ENCODE measurements at places on chromosomes 5 and 9. TPM values are rescaled to one million over a fixed set of nuclear protein-coding genes. Genes with fewer than 3 reads are reported as not detected.

GRCh38 chr9:32577316-32577715 is 4.4 kb upstream of the NDUFB6 start:
- peaks cover 5% of the 10 kb centered on the region for H3K27me3 ChIP-seq
- no peak overlapping the region for H3K27ac ChIP-seq
- peaks cover 3% of the 10 kb centered on the region for H3K4me1 ChIP-seq
- DNase-seq = no peak

GRCh38 chr5:139695178-139695573 is 47.0 kb downstream of the CXXC5 start:
- DNase-seq = no peak
- H3K27ac ChIP-seq = no peak overlapping the region
- H3K4me3 ChIP-seq = no peak overlapping the region
- peaks cover 3% of the 10 kb centered on the region for H3K27me3 ChIP-seq

- no peaks in the 10 kb centered on the region for H3K4me1 ChIP-seq
- H3K36me3 ChIP-seq = no peaks in the 10 kb centered on the region
- no peak for DNase-seq
Measured at GRCh38 chr5:35484241-35484640, 133.4 kb upstream of the SPEF2 start.

DNA sequence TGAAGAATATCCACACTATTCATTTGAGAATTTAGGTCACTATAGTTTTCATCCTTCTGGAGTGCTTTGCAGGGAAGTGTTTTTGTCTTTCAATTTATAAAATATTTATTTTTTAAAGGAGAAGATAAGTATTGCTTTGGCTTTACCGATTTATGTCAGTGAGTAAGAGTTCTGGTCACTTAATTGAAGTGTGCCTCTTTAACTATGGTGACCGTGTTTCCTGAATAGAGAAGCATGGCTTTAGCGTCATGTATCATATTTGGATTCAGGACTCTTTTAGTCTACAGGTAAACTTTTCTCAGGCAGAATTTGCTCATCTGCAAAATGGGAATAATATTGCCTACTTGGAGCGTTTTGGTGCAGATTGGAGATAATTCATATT is 902 bp downstream of the BDP1 start:
- H3K36me3 ChIP-seq = peaks cover 18% of the 10 kb centered on the region
- H3K4me1 ChIP-seq = peaks cover 7% of the 10 kb centered on the region
- peak overlapping the region; percentile 96 for H3K27ac ChIP-seq
- peaks cover 4% of the 10 kb centered on the region for H3K27me3 ChIP-seq
- DNase-seq = no peak

- no peaks in the 10 kb centered on the region for H3K36me3 ChIP-seq
- no peaks in the 10 kb centered on the region for H3K4me1 ChIP-seq
- no peaks in the 10 kb centered on the region for H3K27me3 ChIP-seq
- no peak overlapping the region for H3K27ac ChIP-seq
- no peak for DNase-seq
Measured at GRCh38 chr5:68110264-68110663, 105.3 kb upstream of the PIK3R1 start.

SLC6A7 gene
- total RNA-seq = 0.35 TPM

CD72 gene
- total RNA-seq = 1.6 TPM

DNA sequence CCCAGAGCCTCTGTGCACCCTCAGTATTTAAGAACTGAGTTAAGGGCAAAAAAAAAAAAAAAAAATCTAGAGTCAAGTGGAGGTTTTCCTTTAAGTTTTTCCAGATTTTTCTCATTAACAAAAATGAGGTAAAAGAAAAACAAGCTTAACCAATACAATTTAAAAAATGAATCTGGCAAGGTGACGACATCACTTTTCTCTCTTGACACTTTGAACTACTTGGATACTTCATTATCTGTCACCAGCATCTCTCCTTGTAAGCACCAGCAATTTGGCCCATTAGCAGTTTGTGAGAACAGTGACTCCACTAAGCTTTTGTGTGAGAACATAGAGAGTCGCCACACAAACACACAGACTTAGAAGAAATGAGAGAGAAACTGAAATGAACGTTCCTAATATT is 345.7 kb upstream of the SLC30A5 start:
- H3K27me3 ChIP-seq = peaks cover 4% of the 10 kb centered on the region
- no peaks in the 10 kb centered on the region for H3K36me3 ChIP-seq
- H3K27ac ChIP-seq = no peak overlapping the region
- DNase-seq = no peak
- no peak overlapping the region for H3K4me3 ChIP-seq

IL9 gene
- not detected for total RNA-seq

CDC20B gene
- not detected for total RNA-seq

SLC45A2 gene
- total RNA-seq = 0.09 TPM

ADAMTS12 gene
- total RNA-seq = 23.9 TPM

DNA sequence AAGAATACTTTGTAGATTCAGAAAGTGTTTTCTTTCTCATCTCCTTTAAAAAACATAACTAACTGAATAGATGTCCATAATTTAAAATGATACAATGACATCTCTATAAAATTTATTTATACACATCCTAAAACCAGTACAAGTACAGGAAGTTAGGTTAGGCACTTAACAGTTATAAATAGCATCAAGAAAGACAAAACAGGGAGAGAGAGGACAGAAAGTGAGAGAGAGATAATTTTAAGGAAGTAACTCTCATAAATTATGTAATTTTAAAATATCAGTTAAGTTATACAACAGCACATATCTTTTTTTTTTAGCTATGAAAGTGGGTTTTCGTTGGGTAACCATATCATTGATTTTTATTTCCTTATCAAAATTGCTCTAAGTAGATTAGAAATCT is 1068.6 kb downstream of the TAF11L14 start:
- H3K27me3 ChIP-seq = no peaks in the 10 kb centered on the region
- H3K27ac ChIP-seq = no peak overlapping the region
- no peak overlapping the region for H3K4me3 ChIP-seq
- H3K4me1 ChIP-seq = no peaks in the 10 kb centered on the region

DNA sequence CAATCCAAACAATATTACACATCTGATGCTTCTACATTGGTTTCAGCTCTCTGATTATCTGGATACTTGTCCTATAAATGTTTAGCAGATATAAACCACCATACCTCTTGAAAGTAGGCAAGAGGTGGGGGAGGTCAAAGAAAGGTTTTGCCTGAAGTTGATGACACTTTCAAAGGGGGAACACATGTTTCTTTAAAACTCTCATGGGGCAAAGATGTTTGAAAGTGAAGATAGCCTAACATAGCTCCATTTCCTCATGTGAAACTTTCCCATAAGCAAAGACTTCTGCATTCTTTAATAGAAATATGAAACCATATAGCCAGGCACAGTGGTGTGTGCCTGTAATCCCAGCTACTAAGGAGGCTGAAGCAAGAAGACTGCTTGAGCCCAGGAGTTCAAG is 62.1 kb downstream of the CETN3 start:
- no peak for DNase-seq
- H3K27ac ChIP-seq = no peak overlapping the region
- no peak overlapping the region for H3K4me3 ChIP-seq
- no peaks in the 10 kb centered on the region for H3K4me1 ChIP-seq
- H3K27me3 ChIP-seq = no peaks in the 10 kb centered on the region
- no peaks in the 10 kb centered on the region for H3K36me3 ChIP-seq

TEX48 gene
- not detected for total RNA-seq

FOXD4L5 gene
- total RNA-seq = 0.13 TPM

GRCh38 chr5:17077440-17078233 is 139.8 kb upstream of the BASP1 start:
- peaks cover 4% of the 10 kb centered on the region for H3K4me1 ChIP-seq
- H3K27me3 ChIP-seq = no peaks in the 10 kb centered on the region

DNA sequence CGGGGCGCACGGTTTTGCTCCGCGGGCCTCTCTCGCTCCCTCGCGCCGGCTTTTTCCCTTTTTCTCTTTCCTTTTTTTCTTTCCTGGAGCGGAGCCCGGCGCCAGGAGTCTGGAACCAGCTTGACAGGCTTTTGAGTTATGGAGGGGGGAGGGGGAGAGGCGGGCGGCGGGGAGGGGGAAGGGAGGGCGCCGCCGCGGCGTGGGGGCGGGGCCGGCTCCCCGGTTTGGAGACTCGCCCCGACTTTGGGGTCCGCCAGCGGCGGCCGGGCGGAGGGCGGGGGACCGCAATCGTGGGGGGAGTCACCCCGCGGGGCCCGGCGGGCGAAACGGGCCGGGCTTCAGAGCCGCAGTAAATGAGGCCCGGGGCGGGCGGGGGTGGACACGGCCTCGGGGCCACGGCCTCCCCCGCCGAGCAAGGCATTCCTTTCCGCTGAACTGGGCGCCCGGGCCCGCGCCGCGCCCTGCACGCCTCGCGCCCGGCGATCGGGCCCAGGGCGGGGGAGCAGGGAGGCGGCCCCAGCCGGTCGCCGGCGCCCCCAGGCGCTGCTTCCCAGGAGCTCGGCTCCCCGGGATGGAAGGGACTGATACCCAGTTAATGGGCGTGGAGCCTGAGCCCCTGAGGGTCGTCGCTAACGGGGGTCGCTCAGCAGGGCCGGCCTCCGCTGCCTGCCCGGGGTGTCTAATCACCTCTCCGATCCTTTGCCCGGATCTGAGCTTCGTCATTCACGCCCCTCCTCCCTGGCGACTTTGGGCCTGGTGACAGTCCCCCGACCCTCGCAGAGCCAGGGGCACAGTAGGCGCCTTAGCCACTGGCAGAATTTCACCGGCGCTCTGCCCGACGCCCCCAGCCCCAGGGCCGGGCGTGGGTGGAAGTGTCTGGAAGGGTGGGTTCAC is 138.1 kb downstream of the C9orf50 start:
- peak; percentile 97 for DNase-seq
- peak overlapping the region; percentile 100 for H3K27ac ChIP-seq
- H3K36me3 ChIP-seq = no peaks in the 10 kb centered on the region
- peak overlapping the region; percentile 42 for H3K4me3 ChIP-seq
- no peaks in the 10 kb centered on the region for H3K27me3 ChIP-seq

DNA sequence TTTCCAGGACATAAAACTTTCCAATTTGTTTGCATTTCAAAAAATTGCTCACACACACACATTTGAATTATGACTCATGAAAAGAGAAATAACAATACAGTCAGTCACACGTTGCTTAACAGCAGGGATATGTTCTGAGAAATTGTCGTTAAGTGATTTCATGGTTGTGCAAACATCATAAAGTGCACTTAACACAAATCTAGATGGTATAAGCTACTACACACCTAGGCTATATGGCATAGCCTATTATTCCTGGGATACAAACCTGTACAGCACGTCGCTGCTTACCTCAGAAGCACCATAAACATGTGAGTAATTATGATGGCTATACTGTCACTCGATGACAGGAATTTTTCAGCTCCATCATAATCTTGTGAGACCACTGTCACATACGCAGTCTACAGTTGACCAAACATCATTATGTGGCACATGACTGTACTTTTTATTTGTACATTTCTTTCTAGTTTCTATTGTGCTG is 378.2 kb downstream of the ACTL7B start:
- H3K27ac ChIP-seq = no peak overlapping the region
- no peaks in the 10 kb centered on the region for H3K27me3 ChIP-seq
- peaks cover 4% of the 10 kb centered on the region for H3K4me1 ChIP-seq
- H3K4me3 ChIP-seq = no peak overlapping the region
- H3K36me3 ChIP-seq = no peaks in the 10 kb centered on the region

ITK gene
- total RNA-seq = 0.13 TPM

GRCh38 chr5:171840066-171840465 is 54.4 kb downstream of the SMIM23 start:
- H3K36me3 ChIP-seq = no peaks in the 10 kb centered on the region
- H3K27me3 ChIP-seq = no peaks in the 10 kb centered on the region
- no peak overlapping the region for H3K4me3 ChIP-seq
- DNase-seq = no peak
- H3K27ac ChIP-seq = no peak overlapping the region

HSDL2 gene
- total RNA-seq = 61.4 TPM

DNA sequence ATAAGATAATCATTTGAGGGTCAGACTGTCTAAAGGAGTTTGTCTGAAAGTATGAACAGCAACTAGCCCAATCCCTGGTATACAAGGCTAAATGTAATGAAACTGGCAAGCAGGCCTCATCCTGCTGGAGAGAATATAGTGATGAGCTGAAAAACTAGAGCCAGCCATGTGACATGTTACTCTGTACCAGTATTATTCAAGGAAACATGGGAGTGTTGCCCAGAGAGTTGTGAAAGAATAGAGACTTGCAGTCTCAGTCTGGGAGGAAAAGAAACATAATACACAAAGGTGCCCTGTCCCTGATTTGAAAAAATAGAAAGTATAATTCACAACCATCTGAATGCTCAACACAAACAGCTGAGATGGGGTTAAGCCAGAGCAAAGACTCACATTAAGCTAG is 37.9 kb upstream of the HTR1A start:
- no peaks in the 10 kb centered on the region for H3K36me3 ChIP-seq
- DNase-seq = no peak
- H3K27me3 ChIP-seq = no peaks in the 10 kb centered on the region

GPR151 gene
- total RNA-seq = not detected

FOXI1 gene
- not detected for total RNA-seq

DNA sequence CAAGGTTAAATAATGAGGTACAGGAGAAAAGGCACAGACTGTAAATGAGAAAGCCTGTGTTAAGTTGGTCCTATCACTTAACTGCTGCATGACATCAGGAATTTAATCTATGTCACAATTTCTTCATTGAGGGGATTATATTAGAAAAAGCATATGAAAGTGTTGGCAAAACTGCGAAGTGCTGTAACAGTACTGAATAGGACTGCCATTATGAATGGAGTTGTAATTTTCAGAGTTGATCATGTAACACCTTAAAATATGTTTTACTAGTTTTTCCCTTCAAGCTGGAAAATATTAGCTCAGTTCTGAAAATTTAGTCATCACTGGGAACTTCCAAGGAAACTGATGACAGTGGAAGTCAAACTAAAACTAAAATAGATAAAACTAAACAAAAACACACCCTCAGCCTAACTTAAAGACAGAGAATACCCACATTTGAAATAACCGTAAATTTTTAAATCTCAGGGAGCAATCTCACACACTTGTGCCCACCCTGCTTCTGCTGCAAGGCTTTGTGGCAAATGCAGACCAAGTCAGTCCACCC is 45.1 kb downstream of the ERMP1 start:
- H3K36me3 ChIP-seq = peaks cover 12% of the 10 kb centered on the region
- no peaks in the 10 kb centered on the region for H3K27me3 ChIP-seq
- no peak for DNase-seq

DNA sequence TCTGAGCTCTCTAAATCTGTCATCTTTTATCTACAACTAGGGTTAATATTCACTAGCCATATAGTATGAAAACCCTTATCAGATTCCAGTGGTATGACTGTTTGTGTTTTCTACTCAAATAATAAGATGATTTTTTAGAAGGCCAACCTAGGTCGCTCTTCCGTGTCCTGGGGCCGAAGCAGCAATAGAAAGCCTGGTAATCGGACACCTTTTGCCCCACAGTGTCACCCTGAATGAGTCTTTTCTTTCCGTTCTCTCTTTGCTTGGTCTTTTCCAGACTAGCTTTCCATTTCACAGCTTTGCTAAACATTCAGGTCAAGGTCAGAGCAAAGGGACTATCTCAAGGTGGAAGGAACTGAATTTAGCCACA is 243.3 kb upstream of the ANKRD55 start:
- H3K27ac ChIP-seq = no peak overlapping the region
- no peaks in the 10 kb centered on the region for H3K36me3 ChIP-seq
- H3K27me3 ChIP-seq = no peaks in the 10 kb centered on the region
- no peak for DNase-seq
- H3K4me3 ChIP-seq = no peak overlapping the region

- DNase-seq = peak; percentile 49
- peaks cover 51% of the 10 kb centered on the region for H3K27me3 ChIP-seq
- peak within 1 kb of the TSS; percentile 55 for H3K27ac ChIP-seq
- H3K4me1 ChIP-seq = peaks cover 21% of the 10 kb centered on the region
- peak within 1 kb of the TSS; percentile 59 for H3K4me3 ChIP-seq
Measured at GRCh38 chr5:38258319-38259061, at the start of gene EGFLAM. TSS of gene EGFLAM (plus strand) at chr5:38258559. CDS start at chr5:38258755, 196 bp downstream.
